ENCODE measurements at places on chromosomes 1 and 21. TPM values are rescaled to one million over a fixed set of nuclear protein-coding genes. Genes with fewer than 3 reads are reported as not detected.

Gene CYP4X1
- total RNA-seq = 41.8 TPM

- DNase-seq = peak; percentile 82
These were observed at the start of gene MAP3K7CL for GRCh38 chr21:29130270-29130969. MAP3K7CL (plus strand) TSS chr21:29130644; CDS start chr21:29133345, 2,701 bp downstream.

DNA sequence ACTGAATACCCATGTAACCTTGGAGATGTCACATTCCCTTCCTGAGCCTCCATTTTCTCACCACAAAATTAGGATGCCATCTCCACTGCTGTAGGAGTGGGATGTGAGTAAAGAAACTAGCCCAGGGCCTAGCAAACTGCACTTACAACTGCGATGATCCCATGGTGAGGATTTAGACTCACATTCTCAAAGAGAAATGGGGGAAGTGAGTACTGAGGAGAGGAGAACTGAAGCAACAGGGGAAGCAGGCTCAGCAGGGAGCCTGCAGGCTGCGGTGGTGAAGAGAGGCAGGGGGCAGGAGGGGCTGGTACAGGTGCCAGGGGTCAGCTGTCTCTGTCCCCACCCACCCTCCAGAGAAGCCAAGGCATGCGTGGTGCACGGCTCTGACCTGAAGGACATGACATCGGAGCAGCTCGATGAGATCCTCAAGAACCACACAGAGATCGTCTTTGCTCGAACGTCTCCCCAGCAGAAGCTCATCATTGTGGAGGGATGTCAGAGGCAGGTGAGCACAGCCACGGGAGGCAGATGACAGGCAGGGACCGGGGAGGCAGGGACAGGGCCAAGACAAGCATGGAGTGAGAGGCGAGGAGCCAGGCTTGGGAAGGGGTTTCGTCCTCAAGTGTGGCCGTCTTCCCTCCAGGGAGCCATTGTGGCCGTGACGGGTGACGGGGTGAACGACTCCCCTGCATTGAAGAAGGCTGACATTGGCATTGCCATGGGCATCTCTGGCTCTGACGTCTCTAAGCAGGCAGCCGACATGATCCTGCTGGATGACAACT, 16.4 kb upstream of the ATP1A4 start:
- no peak for DNase-seq

DNA sequence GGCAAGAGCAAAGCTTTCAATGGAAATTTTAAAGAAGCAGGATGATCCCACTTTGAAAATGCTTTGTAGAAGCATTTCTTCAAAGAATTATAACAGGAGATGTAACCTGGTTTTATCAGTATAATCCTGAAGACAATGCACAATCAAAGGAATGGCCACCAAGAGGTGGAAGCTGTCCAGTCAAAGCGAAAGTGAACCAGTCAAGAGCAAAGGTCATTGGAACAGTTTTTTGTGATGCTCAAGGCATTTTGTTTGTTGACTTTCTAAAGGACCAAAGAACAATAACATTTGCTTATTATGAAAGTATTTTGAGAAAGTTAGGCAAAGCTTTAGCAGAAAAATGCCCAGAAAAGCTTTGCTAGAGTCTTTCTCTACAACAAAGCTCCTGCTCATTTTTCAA, 5.5 kb upstream of the CD84 start:
- no peak for DNase-seq

DNA sequence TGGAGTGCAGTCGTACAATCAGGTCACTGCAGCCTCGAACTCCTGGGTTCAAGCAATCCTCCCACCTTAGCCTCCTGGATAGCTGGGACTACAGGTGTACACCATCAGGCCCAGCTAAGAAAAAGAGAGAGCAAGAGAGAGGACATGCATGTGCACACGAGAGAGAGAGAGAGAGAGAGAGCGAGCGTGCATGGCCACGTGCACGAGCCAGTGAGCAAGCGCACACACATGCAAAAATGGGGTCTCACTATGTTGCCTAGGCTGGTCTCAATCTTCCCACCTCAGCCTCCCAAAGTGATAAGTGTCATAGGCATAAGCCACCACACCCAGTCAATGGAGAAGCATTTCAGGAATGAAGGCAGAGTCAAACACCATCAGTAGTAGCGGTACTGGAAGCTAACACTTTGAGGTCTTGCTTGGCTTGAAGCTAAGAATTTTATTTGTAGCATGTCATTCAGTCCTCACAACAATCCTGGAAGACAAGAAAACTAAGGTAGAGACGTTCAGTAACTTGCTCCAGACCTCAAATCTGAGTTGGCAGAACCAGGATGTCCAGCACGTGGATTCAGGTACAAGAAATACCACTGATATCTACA, 14.5 kb downstream of the GNB1 start:
- DNase-seq = no peak

Gene HOOK1
- total RNA-seq = 32.1 TPM

DNA sequence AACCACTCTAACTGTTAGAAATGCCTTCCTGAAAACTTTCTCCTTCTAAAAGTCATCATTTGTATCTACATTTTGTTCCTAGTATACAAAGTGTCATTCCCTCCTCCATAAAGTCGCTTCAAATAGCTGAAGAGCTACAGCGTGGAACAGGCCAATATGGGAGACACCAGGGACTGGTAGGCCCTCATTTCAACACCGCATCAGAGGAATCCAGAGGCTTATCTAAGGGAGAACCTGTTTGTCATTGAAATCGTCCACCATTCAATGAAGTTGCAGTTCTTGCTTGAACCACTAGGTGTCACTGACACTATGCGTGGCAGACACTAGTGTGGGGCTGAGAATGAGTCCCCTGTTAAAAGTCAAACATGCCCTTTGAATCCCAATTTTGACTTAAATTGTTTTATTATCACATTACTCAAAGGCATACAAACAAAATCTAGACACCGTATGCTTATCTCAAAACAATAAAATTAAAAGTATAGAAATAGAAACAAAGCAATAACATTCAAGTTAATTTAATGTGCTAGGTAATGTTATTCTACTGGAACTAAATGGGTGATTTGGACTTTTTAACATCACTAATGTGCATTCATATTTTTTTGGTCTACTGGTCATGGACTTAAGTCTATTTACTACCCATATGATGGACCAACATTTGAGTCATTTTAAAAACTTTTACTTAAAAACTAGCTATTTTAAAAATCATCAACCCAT, 182.3 kb downstream of the FCRL5 start:
- no peak for DNase-seq

- no peak for DNase-seq
These were observed 83.7 kb upstream of the GNG12 start for GRCh38 chr1:67917006-67917405.

DNA sequence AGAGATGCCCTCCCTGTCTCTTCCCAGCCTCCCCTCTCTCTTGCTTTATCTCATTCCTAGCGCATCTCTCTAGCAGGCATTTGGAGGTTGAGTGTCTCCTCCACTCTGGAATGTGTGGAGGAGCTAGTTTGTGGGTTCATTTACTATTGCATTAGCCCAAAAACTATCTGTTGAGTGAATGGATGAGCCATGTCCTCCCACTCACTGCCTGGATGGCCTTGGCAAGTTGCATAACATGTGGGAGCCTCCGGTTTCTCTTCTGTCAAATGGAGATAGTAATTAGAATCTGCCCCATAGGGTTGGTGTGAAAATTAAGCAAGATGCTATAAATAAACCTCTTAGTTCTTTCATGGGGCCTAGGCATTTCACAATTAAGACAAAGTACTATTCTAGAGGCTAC, 181.8 kb downstream of the KAZN start:
- DNase-seq = no peak

DNA sequence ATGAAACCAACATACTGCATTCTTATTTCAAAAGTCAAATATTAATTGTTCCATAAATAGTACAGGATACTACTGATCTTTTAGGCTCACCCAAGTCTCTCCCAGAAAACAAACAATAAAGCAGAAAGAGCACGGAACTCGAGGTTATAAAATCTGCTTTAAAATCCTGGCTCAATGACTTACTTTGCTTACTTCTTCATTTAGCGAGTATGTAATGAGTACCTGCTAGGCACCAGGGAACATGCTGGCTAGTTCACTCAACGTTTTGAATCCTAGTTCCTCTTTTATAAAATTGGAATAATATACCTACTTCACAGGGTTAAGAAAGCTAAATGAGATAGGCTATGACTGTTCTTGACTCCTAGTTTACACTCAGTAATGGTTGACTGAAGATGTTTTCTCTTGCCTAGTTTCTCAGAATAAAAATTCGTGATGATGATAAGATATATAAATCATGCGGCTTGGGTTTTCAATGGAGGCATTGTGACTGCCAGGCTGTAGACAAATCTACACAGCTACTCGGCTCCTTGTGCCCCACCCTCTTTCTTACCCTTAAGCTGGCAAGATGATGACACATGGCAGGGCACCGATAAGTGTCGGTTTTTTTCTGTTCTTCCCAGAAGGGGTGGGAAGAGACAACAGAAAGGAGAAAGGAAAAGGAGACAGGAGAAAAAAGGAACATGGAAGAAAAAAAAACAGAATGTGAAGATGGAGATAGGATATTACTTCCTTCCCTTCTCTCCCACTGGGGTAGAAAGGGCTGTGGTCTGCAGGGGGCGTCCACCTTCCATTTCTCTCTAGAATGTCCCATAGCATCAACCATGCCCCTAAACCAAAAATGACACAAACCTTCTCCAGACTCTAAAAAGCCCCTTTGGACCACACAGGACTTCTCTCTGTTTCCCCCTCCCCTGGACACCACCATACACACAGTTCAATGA, 507.1 kb downstream of the SMYD3 start:
- no peak for DNase-seq

DNA sequence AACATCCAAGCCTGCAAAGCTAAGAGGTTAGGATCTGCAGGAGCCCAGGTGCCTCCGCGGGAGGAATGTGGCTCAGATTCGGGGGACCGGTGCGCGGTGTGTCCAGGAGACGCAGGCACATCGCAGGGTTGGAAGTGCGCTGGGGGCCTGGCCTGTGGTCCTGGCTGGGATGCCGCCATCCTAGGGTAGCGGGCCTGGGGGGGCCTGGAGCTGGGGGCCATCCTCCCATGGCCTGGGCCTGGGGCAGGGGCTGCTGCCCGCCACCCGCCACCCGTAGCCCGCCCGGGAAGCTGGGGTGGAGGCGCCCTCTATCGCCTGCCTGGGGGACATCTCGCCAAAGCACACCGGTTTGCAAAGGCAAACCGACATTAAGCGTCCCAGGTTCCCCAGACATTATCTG, 170.6 kb upstream of the ARHGEF16 start:
- DNase-seq = no peak

GRCh38 chr21:45209046-45209445, 78.6 kb downstream of the POFUT2 start:
- DNase-seq = no peak

- DNase-seq = no peak
These were observed 40.0 kb upstream of the HMGB4 start for GRCh38 chr1:33823830-33824229.

DNA sequence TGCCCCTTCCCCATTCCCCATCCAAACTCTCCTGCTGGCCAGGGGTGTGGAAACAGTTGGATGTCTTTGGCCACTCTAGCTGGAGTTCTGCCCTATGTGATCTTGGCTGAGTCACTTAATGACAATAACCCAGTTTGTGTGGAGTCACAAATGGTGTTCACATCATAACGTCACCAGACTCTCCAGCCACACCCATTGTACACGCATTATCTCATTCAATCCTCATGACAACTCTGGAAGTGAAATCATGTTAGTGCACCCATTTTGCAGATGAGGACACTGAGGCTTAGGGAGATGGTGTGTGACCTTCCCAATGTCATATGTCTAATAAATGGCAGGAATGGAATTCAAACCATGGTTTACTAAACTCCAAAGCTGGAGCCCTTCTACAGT, 1.2 kb upstream of the CDA start:
- no peak for DNase-seq

GRCh38 chr1:67382292-67382691, 47.9 kb downstream of the SERBP1 start:
- no peak for DNase-seq

Gene THEM5
- total RNA-seq = 89.7 TPM

DNA sequence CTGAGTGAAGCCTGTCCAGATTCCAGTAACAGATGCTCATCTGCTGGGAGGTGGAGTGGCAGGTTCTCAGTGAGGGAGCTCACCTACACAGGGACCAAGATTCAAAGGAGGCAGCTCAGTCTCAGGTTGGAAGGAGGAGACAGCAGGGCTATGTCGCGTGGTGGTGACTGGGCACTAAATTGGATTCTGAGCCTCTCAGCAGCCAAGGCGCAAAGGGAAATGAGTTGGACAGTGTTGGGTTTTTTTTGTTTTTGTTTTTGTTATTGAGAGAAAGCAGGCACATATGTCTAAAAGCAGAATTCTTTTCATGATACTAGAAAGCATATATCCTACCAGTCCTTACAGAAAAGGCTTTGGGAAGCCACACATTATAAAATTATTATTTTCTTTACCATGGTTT, 26.2 kb downstream of the UMODL1 start:
- DNase-seq = no peak

Gene CR1L
- total RNA-seq = not detected
